ENCODE measurements at places on chromosomes 5 and 9.

GRCh38 chr9:80496901-80497556 is 925.3 kb downstream of the TLE4 start:
- no peak overlapping the region for H3K27ac ChIP-seq
- H3K27me3 ChIP-seq: no peaks in the 10 kb centered on the region
- DNase-seq: no peak

GRCh38 chr9:121281614-121282276 is 13.8 kb downstream of the GSN start:
- DNase-seq: peak; percentile 94
- H3K36me3 ChIP-seq: no peaks in the 10 kb centered on the region
- no peaks in the 10 kb centered on the region for H3K27me3 ChIP-seq
- H3K4me1 ChIP-seq: peaks cover 91% of the 10 kb centered on the region

DNA sequence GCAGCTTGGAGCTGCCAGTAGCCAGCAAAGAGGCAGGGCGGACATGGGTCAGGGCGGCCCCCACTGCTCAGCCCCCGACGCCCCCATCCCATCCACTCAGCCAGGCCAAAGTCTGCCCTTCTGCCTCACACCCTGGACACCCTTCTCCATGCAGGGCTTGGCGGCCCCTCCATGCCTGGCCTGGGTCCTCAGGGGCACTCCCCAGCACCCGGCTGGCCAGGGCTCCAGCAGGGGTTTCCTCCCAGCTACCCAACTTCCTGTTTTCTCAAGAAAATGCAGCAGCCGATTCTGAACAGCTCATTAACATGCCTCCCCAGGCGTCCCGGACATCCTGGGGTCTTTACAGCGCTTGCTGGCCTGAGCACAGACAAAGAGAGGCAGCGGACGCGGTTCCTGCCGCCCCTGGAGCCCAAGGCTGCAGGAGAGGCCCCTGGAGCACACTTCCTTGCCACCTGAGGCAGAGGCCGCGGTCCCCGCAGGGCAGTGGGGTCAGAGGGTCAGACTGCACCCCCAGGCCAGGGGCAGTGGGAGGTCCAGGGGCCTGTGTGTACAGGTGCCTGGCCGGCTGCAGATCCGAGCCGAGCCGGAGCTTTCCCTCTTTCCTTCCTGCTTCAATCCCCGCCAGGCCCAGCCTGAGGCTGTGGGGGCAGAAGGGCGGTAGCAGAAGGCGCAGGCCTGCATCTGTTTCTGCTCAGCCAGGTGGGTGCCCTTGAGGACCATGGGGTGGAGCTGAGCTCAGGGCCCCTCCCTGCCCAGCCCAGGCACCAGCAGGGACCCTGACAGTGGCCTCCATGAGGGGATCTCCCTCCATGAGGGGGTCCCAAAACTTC is 18.7 kb upstream of the NRARP start:
- H3K36me3 ChIP-seq: no peaks in the 10 kb centered on the region
- peaks cover 12% of the 10 kb centered on the region for H3K4me1 ChIP-seq
- DNase-seq: no peak
- H3K27me3 ChIP-seq: no peaks in the 10 kb centered on the region
- no peak overlapping the region for H3K4me3 ChIP-seq

DNA sequence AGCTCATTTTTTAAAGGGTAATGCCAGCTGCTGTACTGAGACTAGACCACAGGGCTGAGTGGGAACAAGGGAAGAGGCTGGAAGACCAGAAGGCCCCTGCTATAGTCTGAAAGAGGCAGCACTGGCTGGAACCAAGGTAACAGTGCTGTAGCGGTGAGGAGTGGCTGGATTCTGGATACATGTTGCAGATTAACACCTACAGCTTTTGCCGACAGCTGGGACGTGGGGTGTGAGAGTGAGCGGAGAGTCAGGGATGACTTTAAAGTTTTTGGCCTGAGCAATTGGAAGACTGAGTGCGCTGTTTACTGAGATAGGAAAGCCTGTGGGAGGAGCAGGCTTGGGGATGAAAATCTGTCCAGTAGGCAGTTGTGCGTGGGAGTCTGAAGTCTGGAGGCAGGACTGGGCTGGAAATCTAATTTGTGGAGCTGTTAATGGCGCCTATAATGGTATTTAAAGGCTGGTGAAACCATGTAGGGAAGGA is 26.5 kb downstream of the AQP7 start:
- H3K27ac ChIP-seq: peak overlapping the region; percentile 67
- peaks cover 3% of the 10 kb centered on the region for H3K36me3 ChIP-seq
- H3K4me3 ChIP-seq: peak overlapping the region; percentile 40
- H3K4me1 ChIP-seq: peaks cover 20% of the 10 kb centered on the region
- DNase-seq: no peak

DNA sequence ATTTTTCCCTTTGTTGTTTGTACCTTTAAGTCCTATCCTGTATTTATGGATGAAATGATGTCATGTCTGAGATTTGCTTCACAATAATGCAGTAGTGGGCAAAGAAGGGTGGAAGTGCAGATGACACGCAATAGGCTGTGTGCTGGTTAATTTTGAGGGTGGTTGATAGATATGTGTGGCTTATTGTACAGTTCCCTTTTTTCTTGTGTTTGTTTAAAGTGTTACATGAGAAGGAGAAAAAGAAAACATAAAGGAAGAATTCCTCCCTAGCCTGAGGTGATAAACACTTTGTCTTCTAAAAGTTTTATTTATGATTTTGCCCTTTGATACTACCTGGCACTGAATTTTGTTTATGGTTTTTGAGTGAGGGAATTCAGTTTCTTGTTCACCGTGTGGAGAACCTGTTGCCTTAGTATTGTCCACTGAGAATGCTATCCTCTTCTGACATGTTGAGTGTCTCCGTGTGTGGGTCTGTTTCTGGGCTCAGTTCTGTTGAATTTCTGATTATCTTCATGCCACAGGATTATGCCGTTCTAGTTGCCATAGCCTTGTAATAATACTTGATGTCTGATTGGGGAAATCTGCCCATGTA is 52.3 kb upstream of the FAM120AOS start:
- no peak for DNase-seq
- no peak overlapping the region for H3K4me3 ChIP-seq
- H3K4me1 ChIP-seq: peaks cover 3% of the 10 kb centered on the region
- peaks cover 6% of the 10 kb centered on the region for H3K36me3 ChIP-seq
- no peaks in the 10 kb centered on the region for H3K27me3 ChIP-seq

- H3K27me3 ChIP-seq: no peaks in the 10 kb centered on the region
- H3K4me1 ChIP-seq: peaks cover 32% of the 10 kb centered on the region
- peaks cover 10% of the 10 kb centered on the region for H3K36me3 ChIP-seq
These were observed 30.4 kb downstream of the JADE2 start for GRCh38 chr5:134555890-134556311.

DNA sequence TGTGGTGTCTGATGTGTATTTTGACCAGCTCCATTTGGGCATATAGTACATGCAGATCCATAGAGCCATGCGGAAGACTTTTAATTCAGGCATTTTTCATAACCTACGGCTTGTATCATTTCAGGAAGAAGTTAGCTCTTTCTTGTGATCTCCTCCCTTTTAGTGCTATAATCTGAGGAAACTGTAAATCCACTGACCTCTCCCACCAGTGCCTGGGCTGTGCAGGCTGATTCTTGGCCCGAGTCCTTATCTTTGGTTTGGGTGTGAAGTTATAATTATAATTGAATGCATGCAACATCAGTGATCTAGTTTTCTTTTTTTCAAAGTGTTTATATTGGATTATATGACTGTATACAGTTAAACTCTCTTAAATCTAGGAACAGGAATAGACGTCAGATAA is 247.9 kb downstream of the PCSK5 start:
- H3K4me3 ChIP-seq: no peak overlapping the region
- no peaks in the 10 kb centered on the region for H3K27me3 ChIP-seq

GRCh38 chr5:1485579-1486118 is 38.1 kb downstream of the LPCAT1 start:
- H3K27ac ChIP-seq: no peak overlapping the region
- no peaks in the 10 kb centered on the region for H3K27me3 ChIP-seq
- no peak overlapping the region for H3K4me3 ChIP-seq
- no peaks in the 10 kb centered on the region for H3K4me1 ChIP-seq

DNA sequence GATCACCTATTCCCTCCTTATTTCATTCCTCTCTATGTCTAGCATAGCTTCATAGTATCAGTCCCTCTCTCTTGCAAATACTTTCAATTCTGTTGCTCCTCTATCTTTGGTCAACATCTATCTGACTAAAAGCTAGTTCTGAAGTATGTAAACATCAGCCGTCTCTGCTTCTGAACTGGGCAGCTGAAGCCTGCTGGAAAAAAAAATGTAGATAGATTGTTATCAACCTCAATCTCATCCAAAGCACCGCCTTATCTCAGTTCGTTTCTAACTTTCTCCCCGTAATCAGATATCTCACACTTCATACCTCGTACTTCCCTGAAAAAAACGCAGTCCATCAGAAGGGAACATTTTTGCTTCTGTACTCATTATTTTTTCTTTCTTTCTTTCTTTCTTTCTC is 4.5 kb upstream of the SEMA6A start:
- no peak overlapping the region for H3K4me3 ChIP-seq
- no peaks in the 10 kb centered on the region for H3K36me3 ChIP-seq
- no peak for DNase-seq

Measured in HCT116 (cell line).